ENCODE measurements at places on chromosomes 5 and 9.

DNA sequence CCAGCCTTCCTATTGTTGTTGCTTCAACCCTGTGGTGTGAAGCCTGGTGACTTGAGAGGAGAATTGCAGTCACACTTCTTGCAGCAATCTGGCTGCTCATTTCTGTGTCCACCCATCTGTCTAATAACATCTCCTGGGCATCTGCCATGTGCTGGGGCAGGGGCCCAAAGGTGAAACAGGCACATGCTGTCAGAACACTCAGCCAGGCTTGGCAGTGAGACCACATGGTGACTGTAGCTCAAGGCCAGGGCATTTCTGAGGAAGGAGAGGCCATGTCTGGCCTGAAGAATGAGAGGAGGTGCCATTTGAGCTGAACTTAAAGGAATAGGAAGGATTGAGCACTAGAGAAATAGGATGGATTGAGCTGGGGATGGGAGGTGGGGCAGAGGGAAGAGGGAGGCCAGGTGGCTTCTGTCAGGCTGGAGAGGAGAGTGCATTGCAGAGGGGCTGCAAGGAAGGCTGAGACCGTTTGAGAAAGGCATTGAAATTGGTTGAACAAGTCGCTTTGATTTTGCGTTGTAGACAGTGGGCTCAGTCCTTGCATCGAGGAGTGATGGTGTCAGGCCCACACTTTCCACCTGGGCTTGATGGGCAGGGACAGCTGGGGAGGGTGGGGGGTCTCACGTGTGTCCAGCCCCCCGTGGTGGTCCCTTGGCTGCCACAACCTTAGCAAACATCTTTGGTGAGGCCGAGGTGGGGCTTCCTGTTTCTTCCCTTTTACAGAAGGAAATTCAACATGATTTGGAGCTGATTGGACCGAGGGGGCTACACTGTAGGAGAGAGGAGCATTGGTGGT lies 222.4 kb downstream of the CACNA1B start:
- no peak for DNase-seq

GRCh38 chr9:33225319-33226147 lies 14.4 kb upstream of the SPINK4 start:
- DNase-seq: peak; percentile 84

GRCh38 chr5:137264041-137264440 lies 235.1 kb downstream of the SPOCK1 start:
- DNase-seq: no peak

DNA sequence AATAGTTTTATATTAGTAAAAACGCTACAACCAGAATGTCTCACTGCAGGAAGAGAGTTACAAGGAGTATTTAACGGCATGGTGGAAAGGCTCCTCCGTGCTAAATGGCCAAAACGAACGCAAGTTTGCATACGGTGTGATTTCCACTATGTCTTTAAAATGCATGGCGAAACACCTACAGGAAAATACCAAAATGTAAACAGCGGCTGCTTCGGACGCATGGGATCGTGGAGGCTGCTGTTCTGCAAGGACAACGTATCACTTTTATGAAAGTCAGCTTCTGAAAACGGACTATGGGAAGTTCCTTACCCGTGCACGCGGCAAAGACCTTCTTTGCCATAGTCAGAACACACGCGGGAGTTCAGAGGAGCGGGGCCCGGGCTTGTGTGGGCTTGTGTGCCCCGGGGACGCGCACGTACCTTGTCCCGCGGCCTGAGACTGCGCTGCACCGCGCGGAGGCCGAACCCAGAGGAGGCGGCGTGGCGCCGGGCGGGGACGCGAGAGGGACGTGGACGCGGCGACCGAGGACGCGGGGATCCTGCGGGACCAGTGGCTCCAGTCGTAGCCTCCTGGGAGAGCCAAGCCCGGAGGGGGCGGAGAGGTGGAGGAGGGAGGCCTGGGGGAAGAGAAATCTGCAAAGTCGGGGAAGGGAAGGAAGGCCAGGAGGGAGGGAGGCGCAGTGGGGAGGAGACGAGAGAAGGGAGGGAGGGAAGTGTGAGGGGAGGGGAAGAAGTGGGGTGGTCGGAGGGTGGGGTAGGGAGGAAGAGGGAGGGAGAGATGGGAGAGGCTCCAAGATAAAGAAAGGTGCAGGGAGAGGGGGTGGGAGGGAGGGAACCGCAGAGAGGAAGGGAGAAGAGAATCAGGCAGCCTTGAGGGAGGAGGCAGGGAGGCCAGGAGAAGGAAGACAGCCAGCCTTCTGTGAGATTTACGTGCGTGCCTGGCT lies at the start of gene CMBL:
Gene CMBL, minus strand, starts transcription at position 697 of the 943 bp plus-strand sequence. CDS start 17,140 bp downstream, outside the sequence.
- DNase-seq: no peak

DNA sequence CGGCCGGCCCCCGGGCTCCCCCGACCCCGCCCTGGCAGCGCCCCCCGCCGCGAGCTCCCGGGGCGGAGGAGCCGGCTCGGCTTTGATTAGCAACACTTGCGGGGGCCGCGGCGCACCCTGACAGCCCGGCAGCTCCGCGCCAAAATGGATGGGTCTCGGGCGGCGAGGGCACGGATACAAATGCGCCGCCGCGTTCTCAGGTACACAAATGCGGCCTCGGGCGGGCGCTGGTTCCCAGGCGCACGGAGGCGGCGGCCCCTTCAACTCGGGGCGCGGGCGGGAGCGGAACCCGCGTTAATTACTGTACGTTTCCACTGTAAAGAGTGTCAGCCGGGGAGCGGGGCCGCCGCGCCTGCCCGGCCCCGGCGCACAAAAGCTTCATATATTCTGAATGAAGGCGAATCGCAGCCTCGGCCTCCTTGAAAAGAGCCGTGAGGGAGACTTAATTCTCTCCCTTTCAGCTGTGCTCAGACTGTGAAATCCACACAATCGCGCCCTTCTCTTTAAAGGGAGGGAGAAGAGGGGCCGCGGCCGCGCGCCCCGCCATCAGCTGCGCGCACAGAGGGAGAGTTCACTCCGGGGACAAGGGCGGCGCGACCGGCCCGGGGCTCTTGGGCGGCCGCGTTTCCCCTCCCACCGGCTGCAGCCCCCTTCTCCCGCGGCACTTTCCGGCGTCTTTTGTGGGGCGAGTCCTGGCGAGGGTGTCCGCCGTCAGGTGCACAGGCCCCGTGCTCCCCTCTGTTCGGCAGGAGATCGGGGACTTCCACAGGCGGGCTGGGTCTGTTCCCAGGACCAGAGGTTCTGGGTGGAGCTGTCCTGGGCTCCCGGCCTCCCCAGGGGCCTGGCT lies 27.0 kb downstream of the MSX2 start:
- DNase-seq: no peak

DNA sequence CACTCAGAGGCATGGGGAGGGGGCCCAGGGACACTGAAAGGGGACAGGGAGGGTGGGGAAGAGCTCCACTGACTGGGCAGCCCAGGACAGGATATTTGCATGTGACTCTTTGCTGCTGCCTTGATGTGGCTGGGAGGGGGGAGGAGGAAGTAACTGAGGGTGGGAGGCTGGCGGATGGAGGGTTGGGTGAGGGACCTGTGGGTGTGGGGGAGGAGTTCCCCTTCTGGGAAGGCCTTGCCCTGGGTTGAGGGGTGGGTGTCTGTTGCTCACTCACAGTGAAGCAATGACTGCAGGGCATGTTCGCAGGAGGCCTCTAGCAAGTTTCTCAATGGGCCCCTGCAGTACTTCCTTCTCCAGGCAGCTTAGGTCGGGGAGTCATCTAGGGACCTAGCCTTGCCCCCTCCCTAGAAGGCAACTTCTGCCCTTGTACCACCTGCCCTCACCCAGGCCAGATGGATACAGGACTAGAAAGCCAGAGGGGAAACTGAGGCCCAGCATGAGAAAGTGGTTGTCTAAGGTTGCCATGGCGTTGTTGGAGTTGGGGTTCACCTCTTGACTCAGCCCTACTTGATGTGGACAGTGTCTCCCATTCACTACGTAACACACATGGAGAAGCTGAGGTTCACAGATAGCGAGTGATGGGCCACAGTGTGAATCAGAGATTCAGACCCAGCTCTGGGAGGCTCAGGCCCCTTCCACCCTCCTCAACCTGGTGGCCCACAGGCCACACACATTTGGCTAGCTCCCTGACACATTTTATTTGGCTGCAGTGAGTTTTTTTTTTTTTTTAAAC lies 3.0 kb downstream of the GRK6 start:
- peak; percentile 87 for DNase-seq

DNA sequence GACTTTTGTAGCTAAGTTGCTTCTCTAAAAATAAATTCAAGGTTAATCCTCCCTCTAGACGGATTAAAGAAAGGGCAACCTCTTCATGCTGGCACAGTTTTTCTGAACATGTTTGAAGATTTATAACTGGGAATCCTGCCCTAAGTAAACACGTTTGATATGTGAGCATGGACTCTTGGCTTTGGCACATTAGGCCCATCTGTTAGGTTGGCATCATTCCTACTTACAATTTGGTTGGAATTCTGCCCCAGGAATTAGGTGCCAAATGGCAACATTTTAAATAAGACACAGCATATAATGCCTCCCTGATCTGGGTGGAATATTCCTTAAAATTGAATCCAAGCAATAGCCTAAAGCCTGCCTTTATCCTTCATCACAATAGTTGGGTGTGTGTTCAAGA lies 372.3 kb upstream of the CDH18 start:
- no peak for DNase-seq

GRCh38 chr5:32434221-32434620 lies 10.3 kb downstream of the ZFR start:
- DNase-seq: no peak

DNA sequence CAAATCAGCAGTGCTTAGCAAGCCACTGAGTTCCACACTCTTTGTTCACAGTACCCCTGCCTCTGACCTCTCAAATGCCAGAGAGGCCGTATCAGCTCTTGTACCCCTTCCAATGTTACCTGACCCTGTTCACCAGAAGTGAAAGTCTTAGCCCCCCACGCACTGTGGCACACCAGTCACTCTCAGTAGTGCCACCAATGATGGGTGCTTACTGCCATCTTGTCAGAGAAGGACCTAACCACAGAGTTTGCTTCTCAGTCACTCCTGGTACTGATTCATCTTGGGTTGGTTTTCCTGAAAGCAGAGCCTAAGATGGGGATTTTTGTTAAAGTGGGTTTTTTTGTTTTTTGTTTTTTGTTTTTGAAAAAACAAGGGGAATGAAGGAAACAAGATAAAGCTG lies 28.8 kb upstream of the PANK3 start:
- peak; percentile 23 for DNase-seq

Data from stimulated activated CD4-positive, alpha-beta T cell treated with anti-CD3 and anti-CD28 coated beads, Interleukin-12 subunit alpha, Interleukin-12 subunit beta, amount 100 ng/mL, for 48 hours (primary cell).